ENCODE measurements at places on chromosomes 1 and 21.

GRCh38 chr21:37145635-37146111, 72.6 kb downstream of the TTC3 start:
- DNase-seq = no peak

GRCh38 chr21:17796037-17796403, 23.1 kb downstream of the C21orf91 start:
- no peak for DNase-seq

DNA sequence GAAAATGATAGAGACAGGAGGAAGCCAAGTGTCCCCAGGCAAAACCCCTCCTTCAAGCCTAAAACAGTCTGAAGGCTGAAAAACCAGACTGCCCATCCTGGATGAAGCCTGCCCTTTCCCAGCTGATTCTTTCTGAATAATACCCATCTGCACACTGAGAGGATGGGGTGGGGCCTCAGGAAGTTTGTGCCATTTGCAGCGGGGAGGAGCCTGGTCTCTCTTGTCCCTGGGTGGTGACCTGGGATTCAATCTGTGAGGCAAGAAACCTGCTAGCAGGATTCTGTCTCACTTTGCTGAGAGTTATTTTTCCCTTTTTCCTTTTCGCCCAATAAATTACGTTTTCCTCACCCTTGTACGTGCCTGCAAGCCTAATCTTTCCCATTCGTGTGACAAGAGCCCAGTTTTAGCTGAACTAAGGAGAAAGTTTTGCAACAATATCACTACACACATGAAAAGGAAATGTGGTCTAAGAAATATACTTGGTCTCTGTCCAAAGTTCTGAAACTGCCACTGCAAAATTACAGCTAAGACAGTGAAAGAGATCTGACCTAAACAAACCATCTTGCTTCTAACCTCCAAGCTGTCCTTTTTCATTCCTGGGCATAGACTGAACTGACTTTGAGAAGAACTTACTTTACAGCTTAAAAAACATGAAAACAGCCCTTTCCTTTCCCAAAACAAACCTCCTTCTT, 105.0 kb downstream of the COP1 start:
- no peak for DNase-seq

DNA sequence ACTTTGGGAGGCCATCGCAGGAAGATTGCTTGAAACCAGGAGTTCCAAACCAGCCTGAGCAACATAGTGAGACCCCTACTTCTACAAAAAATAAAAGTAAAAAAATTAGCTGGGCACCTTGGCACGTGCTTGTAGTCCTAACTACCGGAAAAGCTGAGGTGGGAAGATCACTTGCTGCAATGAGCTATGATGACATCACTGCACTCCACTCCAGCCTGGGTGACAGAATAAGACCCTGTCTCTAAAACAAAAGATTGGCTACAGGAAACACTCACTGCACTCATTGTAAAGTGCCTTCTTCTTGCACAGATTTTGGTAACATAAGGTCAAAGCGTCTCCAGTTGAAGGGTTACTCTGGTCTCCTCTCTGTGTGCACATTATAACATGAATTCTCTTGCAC, 305.7 kb downstream of the TM2D1 start:
- DNase-seq = no peak

- no peak for DNase-seq
Measured at GRCh38 chr1:115237507-115237906, 100.5 kb downstream of the NGF start.

GRCh38 chr1:67137307-67137753, 2.6 kb upstream of the C1orf141 start:
- no peak for DNase-seq
